ENCODE measurements at places on chromosomes 4 and X.
A peak's percentile ranks its signal among the peaks of the same experiment; 100 is the strongest.

DNA sequence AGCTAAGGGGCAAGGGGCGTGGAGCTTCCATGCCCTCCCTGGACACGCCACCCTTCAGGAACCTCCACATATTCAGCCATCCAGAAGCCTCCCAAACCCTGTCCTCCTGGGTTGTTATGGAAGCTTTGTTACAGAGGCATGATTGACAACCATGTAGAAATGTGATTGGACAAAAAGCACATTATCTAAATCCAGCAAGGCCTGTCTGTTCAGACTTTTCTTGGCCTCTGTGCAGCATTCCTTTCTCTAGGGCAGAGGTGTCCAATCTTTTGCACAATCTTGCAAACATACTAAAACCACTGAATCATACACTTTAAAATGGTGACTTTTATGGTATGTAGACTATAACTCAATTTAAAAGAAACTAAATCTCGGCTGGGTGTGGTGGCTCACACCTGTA lies 12.7 kb downstream of the STEEP1 start:
- DNase-seq = no peak

DNA sequence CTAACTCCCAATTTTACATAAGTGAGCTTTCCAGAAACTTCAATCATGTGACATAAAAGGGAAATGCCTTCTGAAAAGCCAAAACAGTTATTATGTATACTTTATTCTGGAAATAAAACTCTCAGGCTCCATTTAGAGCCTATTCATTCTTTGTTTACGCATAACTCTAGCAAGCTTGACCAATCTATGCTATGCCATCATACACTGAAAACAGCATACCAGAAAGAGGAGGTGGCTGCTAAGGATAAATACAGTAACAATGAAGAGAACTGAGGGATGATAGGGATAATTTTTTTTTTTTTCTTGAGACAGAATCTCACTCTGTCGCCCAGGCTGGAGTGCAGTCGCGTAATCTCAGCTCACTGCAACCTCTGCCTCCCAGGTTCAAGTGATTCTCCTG lies 24.4 kb downstream of the CDKL2 start:
- DNase-seq = no peak

DNA sequence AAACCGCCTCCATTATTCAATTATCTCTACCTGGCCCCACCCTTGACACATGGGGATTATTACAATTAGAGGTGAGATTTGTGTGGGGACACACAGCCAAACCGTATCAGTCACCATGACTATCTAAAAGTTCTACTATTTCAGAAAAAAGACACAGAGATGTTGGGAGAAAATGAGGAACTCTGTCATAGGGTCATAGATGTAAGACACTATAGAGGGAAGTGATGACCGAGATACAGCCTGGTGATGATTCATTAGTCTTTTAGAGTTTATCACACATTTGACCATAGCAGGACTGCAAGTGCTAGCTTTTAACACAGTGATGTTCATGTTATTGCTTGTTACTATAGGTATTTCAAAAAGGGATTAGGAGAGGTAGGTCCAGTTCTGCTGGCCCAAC lies 357.0 kb upstream of the AADAT start:
- DNase-seq = no peak

DNA sequence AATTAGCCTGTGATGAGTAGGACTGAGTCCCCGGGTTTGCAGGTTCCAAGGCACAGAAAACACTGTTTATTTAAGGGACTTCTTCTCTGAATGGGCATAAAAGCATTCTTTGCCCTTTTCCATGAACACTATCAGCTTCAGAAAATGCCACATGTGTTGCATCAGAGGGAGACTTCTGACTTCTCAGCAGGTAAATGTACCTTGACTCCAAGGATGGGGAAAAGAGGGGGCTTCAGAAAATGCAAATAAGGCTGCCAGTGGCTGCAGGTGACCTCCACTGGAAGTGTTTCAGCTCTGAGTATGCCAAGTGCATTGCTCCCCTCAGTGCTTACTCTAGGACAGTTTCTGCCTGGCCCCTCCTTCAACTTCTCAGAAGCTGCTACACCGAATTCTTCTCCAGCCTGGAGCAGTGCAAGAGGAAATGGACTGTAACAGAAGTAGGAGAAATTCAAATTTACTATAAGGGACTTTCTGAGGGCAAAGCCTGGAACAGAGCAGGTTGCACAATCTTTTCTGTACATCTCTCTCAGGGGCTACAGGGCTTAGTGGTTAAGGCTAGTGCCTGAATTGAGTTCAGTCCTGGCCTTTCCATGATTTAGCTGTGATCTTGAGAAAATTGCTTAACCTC lies 233.2 kb downstream of the PTTG2 start:
- DNase-seq = no peak

- no peak for DNase-seq
These were observed 567.3 kb upstream of the ATOH1 start for GRCh38 chr4:93261207-93261606.

DNA sequence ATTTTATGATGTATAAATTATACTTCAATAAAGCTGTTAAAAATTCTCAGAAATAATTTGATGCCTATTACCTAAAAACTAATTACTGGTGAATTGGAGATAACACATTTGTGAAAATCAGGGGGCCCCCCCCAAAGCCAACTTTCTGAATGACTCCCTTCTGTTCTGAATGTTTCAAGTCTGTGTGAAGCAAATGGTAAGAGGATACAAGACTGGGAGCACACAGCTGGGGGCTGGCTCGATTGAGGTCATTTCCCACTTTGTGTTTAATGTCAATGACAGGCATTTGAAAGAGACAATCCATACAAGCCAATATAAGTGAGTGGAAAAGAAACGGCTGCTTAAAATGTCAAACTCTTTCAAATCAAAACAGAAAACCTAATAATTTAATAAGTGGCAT lies 155.8 kb downstream of the SH2D1A start:
- DNase-seq = peak; percentile 23

- DNase-seq = no peak
These were observed 8.4 kb downstream of the RPL39 start for GRCh38 chrX:119783026-119783425.

DNA sequence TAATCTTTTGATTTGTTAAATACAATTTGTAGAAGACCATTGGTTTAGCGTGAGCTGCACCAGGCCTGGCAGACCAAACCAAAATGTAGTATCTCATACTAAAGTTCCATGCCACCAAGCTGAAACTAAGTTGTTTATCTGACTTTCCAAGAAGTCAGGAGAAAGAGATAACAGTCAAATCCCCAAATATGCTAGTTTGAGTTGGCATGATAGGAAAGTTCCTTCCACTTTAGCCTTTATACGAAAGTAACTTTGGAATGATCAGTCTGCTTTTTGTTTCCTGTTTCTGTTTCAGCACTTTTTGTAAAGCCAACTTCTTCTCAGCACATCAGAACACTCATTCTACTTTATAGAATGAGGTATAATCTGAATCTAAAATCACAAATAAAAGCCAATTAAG lies 449.2 kb downstream of the GRXCR1 start:
- DNase-seq = no peak
